ENCODE measurements at places on chromosomes 6 and 20.

GRCh38 chr6:111200350-111201243 lies 113.3 kb downstream of the SLC16A10 start:
- no peak for DNase-seq

GRCh38 chr6:116313101-116313776 lies 33.5 kb upstream of the TSPYL1 start:
- no peak for DNase-seq

GRCh38 chr20:48398506-48399449 lies 429.0 kb downstream of the PREX1 start:
- no peak for DNase-seq

DNA sequence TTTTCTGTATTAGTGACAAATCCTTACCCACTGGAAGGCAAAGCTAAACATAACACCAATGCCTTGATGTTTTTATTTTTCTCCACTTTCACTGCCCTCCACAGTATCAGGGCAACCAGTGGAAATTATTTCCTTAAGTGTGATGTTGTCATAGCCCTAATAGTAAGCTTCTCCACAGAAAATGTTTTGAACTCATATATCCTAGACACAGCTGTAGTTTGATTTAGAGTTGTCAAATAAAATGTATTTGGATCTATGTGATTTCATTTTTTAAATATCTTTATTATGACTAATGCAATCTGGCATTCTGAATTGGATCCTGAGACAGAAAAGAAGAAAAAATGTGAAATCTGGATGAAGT lies 70.9 kb upstream of the UFL1 start:
- no peak for DNase-seq

GRCh38 chr6:24991810-24992467 lies 56.2 kb upstream of the RIPOR2 start:
- DNase-seq = peak; percentile 80

DNA sequence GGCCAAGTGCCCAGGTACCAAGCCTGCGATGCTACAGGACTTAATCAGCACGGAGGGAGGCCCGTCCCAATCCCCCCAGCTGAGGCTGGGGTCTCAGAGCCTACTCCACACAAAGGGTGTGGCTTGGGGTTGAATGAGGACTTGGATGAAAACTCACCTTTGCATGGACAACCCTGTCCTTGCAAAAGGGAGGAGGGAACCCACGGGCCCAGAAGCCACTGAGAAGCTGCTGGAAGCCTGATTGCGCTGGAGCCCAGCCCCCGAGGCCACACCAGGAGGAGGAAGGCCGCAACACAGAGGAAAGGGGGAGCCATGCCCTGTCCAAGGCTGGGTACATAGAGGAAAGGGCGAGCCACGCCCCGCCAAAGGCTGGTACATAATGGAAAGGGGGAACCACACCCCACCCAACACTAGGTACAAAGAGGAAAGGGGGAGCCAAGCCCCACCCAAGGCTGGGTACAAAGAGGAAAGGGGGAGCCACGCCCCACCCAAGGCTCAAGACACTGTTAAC lies 158.8 kb downstream of the DLL1 start:
- no peak for DNase-seq

GRCh38 chr6:108566406-108566805 lies 5.7 kb downstream of the FOXO3 start:
- no peak for DNase-seq

- no peak for DNase-seq
These were observed 177.8 kb upstream of the ARID1B start for GRCh38 chr6:156599366-156599765.

GRCh38 chr20:38969708-38970107 lies 7.6 kb downstream of the DHX35 start:
- DNase-seq = no peak

DNA sequence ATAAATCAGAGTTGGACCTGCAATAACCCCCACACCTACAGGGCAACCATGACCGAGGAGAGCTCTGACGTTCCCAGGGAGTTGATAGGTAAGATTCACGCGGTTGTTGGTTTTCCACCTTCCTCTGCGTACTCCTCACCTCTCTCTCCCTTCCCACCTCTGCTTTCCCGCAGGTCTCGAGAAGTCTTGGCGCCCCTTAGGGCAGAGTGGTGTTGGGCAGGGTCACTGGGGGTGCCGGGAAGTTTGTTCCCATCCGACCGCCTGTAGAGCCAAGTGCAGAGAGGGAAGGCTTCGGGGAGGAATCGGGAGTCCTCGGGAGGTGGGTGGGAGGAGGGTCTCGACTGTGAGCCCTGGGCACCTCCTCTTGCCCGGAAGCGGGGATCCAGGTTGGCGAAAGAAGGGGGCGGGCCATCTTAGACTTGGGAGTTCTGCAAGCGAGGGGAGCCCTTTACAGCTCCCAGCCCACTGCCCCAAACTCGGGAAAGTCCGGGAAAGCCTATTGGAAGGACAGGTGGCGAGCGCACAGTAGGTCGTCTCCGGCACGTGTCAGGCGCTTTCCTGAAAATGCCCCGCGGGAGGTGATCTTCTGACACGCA lies 672 bp downstream of the CARMIL1 start:
- no peak for DNase-seq

GRCh38 chr6:101085327-101085726 lies 204.2 kb upstream of the ASCC3 start:
- no peak for DNase-seq

GRCh38 chr6:124223611-124224345 lies 420.1 kb downstream of the NKAIN2 start:
- no peak for DNase-seq

- peak; percentile 33 for DNase-seq
These were observed 4.3 kb downstream of the GABBR1 start for GRCh38 chr6:29628419-29629281.

DNA sequence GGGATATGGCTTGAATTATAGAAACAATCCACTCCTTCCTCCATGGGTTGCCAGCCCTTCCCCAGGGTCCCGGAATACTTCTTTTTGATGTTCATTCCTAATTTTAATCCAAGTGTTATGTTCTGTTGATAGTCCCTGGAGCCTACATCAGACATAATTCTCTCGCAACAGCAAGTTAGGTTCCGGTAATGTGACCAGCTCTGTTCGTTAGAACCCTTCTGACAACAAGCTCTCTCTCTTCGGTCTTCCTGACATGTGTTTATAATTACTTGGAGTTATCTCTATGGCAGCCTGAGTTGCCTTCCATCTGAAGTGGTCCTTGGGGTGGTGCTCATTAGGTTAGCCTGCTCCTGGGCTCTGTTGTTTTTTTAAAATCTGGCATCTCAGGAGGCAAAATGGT lies 506.9 kb upstream of the JARID2 start:
- no peak for DNase-seq

GRCh38 chr6:36692861-36693702 lies 4.5 kb upstream of the RAB44 start:
- no peak for DNase-seq

DNA sequence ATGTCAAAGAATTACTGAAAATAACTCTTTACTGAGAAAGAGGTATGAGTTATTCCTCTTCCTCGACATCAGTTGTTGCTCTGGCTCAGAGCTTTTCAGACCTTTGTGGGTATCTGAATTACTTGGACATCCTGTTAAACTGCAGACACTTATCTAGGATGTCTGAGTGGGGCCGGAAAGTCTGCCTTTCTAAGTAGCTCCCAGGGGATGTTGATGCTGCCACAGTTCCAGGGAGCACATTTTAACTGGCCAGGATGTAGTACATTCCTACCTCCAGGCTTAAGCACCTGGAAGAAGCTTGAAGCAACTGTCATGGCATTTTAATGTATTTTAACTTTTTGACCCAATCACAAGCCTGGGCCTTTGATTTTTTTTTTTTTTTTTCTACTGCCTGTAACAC lies 265.8 kb upstream of the PLCB4 start:
- DNase-seq = no peak

GRCh38 chr6:148413321-148414091 lies 70.9 kb downstream of the SASH1 start:
- no peak for DNase-seq
